Motor neuron (in vitro differentiated cells): ENCODE measurements at places on chromosomes 4 and X. TPM values are rescaled to one million over a fixed set of nuclear protein-coding genes. Genes with fewer than 3 reads are reported as not detected.

SAGE1 gene
- not detected in 2 replicates for total RNA-seq

ACE2 gene
- 0.19 TPM in 1 of 2 replicates, not detected in the other for total RNA-seq

LPAR4 gene
- total RNA-seq: 1.4 and 1.7 TPM in 2 replicates

- peak; percentile 51 for ATAC-seq
These were observed 72.8 kb downstream of the GRXCR1 start for GRCh38 chr4:42965326-42965725.

DNA sequence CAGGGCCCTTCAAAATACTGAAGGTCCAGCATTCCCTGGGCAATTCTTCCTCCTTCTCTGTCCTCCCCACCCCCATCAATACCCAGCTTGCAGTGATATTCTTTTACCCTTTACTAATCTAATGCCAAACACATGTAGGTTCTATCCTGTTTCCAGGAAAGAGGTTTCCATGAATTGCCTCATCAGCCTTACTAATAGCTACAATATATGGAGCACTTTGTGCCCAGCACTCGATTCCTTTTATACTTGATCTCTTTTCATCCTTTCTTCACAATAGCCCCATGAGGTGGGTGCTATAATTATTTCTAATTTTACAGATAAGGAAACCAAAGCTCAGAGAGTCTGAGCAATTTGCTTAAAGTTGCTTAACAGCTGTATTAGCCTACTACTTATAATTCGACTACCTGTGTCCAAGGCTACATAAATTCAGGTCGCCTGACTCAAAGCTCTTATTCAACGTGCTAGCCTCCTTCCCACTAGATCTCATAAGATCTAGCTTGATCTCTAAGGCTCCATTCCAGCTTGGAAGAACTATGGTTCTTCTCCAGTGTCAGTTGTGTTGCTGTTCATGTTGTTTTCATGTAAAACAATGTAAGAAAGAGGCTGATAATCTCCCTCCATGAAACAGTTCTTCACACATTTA lies 229.6 kb upstream of the PGRMC2 start:
- ATAC-seq: peak; percentile 11
